Neural crest cell (in vitro differentiated cells): ENCODE measurements at places on chromosomes 16 and 17. TPM values are rescaled to one million over a fixed set of nuclear protein-coding genes. Genes with fewer than 3 reads are reported as not detected.

- DNase-seq = no peak
These were observed 1.9 kb upstream of the MYL11 start for GRCh38 chr16:30372725-30373124.

- DNase-seq = peak; percentile 18
These were observed 294.5 kb downstream of the SNX29 start for GRCh38 chr16:12271006-12271405.

DNA sequence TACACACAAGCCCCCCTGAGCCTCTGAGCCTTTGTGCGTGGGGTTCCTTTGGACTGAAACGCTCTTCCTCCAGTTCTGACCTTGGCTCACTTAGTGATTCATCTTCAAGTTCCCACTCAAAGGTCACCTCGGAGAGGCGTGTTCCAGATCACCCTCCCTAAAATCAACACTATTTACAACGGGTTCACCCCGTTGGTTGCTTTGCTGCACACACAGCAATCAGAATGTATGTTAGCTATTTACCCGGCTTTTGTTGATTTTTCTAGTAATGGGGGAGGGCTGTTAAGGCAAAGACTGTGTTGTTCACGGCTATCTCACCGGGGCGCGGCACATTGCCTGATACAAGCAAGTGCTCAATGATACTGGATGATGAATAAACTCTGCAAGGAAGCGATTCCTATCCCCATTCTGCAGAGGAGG is 977 bp downstream of the NAGPA start:
- DNase-seq = no peak

- DNase-seq = no peak
These were observed 116.5 kb upstream of the AXIN2 start for GRCh38 chr17:65677932-65678331.

DNA sequence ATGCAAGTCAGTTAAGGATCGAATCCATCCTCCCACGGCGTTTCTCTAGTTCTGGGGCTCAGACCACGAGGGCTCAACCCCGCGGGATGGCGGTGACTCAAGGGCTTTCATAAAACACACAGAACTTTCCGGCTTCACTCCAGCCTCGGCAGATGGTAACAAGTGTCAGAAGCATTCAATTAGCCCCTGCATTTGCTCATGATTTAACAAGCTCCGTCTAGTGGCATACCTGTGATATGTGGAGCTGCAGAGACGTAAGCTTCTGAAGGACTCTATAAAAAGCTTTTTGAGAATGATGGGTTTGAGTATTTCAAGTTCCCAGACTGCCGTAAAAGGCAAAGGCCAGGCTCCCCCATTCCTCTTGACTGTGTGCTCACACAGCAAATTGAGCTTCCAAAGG is 91.3 kb upstream of the SEC14L1 start:
- DNase-seq = no peak

- no peak for DNase-seq
These were observed 57.0 kb downstream of the BMERB1 start for GRCh38 chr16:15491411-15491810.

DNA sequence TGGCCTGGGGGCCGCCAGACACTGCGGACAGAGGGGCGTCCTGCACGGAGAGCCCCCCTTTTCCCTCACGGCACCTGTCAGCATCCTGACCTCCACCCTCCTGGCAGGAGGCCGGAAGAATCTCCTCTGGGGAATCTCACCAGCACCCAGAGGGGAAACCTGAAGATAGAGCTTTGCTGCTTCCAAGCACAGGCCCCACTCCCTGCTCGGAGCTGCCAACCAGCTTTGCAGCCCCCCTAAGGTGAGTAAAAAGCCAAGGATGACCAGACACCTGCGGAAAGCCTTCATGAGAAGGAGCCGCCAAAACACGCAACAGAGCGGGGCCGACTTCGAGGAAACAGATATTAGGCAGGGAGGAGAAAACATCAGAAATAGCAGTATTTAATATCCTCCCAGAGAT is 3.4 kb upstream of the RBFOX3 start:
- no peak for DNase-seq

DNA sequence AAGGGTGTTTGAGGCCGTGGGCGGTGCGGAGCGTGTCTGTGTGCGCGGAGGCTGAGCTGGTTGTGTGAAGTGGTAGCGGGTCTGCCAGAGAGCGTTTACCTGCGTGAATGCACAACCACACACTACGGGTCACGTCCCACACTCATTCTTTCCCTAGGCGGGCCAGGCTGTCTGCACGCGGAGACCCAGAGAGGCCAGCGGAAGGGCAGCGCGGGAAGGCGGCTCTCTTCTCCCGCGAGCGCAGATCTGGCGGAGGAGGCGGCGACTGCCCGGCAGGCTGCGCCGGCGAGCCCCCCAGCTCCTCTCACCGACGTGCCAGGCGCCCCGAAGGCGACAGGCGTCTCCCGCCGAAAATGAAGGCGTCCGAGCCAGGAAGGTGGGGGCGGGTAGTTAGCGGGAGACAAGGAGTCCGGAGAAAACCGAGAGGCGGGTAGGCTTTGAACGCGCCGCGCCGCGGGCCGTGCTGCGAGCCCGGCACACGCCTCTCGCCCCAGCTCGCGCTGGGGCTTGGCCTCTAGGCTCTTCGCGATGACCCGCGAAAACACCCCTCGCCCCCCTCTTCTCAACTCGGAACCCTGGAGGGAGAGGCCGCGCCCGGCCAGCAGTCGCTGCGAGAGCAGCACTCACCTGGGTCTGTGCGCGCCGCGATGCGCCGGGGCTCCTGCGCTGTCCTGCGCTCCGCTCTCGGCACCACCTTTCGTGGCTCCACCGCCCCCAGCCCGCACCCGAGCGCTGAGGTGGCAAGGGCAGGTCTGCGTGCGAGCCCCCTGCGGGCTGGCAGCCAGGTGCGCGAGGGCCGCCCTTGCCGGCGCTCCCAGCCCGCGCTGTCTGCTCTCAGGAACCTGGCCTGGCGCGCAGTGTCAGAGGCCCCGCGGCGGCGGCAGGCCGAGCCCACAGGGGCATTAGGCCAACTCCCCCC is 2.0 kb upstream of the FOXF1 start:
- DNase-seq = no peak

The RNF222 gene
- total RNA-seq = not detected in 2 replicates

The CACNA1G gene
- total RNA-seq = 1.1 TPM in 2 replicates
